ENCODE measurements at places on chromosomes 11 and 22.

- peak; percentile 36 for DNase-seq
These were observed 142.9 kb downstream of the CRYBB2 start for GRCh38 chr22:25362215-25362882.

- no peak for DNase-seq
These were observed 7.7 kb upstream of the PACS1 start for GRCh38 chr11:66062408-66062807.

DNA sequence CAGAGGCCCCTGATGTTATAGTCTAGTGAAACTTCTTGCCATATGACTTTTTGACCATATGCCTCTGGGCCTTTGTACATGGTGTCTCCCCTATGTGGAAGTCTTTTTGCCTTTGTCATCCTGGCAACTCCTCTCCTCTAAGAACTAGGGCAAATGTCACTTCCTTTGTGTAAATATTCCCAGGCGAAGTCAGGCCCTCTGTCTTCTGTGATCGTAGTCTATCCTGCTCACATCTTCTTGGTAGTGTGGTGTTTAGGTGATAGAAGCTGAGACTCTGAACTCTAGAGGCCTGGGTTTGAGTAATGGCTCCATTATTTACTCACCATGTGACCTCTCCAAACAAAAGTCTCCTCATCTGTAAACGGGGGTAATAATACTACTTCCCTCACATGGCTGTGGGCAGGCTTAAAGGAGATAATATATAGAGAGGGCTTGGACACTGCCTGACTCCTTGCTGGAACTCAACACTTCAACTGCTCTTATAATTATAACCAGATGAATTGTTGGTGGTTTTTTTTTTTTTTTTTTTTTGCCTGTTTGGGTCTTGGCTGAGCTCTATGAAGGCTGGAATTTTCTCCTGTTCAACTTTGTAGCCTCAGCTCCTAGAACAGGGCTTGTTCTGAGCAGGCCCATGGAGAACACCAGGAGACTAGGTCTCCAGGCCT, 43.8 kb downstream of the INSC start:
- DNase-seq = no peak

GRCh38 chr11:44952500-44953260, 2.0 kb upstream of the TP53I11 start:
- DNase-seq = no peak

GRCh38 chr11:30800904-30801303, 214.8 kb upstream of the MPPED2 start:
- no peak for DNase-seq

GRCh38 chr22:49052023-49052538, 775.6 kb downstream of the BRD1 start:
- DNase-seq = no peak

GRCh38 chr22:38353142-38353629, 36.0 kb upstream of the CSNK1E start:
- peak; percentile 35 for DNase-seq

DNA sequence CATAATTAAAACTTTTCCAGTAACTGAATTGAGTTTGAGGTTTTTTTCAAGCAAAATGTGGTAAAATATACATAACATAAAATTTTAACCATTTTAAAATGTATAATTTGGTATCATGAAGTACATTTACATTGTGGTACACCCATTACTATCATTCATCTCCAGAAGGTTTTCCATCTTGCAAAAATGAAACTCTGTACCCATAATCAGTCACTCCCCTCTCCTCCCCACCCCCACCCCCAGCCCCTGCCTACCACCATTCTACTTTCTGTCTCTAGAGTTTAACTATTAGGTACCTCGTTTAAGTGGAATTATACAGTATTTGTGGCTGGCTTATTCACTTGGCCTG, 63.7 kb downstream of the MICAL2 start:
- no peak for DNase-seq

DNA sequence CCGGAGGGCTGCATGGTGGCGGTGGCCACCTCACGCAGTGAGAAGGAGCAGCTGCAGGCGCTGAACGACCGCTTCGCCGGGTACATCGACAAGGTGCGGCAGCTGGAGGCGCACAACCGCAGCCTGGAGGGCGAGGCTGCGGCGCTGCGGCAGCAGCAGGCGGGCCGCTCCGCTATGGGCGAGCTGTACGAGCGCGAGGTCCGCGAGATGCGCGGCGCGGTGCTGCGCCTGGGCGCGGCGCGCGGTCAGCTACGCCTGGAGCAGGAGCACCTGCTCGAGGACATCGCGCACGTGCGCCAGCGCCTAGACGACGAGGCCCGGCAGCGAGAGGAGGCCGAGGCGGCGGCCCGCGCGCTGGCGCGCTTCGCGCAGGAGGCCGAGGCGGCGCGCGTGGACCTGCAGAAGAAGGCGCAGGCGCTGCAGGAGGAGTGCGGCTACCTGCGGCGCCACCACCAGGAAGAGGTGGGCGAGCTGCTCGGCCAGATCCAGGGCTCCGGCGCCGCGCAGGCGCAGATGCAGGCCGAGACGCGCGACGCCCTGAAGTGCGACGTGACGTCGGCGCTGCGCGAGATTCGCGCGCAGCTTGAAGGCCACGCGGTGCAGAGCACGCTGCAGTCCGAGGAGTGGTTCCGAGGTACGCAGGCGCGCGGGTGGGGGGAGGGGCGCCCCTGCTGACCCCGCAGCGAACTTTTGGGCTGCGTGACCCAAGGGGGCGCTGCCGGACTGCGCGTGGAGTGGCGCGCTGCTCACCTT, 670 bp downstream of the NEFH start:
- peak; percentile 9 for DNase-seq

DNA sequence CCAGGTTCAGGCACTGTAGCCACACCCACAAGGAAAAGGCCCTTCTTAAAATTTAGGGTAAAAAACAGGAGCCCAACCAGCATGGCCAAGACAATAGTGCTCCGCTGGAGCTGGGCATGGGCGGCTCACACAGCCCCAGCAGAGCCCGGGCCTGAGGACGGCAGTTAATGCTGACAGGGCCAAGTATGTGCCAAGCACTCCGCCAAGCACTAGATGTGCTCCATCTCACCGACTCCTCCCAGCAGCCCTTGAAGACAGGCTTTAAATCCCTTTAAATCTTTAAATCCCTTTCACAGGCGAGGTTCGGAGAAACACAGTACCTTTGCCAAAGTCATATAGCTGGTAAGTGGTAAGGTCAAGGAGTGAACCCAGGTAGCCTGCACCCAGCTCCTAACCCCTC, 4.8 kb downstream of the ARFGAP2 start:
- no peak for DNase-seq

DNA sequence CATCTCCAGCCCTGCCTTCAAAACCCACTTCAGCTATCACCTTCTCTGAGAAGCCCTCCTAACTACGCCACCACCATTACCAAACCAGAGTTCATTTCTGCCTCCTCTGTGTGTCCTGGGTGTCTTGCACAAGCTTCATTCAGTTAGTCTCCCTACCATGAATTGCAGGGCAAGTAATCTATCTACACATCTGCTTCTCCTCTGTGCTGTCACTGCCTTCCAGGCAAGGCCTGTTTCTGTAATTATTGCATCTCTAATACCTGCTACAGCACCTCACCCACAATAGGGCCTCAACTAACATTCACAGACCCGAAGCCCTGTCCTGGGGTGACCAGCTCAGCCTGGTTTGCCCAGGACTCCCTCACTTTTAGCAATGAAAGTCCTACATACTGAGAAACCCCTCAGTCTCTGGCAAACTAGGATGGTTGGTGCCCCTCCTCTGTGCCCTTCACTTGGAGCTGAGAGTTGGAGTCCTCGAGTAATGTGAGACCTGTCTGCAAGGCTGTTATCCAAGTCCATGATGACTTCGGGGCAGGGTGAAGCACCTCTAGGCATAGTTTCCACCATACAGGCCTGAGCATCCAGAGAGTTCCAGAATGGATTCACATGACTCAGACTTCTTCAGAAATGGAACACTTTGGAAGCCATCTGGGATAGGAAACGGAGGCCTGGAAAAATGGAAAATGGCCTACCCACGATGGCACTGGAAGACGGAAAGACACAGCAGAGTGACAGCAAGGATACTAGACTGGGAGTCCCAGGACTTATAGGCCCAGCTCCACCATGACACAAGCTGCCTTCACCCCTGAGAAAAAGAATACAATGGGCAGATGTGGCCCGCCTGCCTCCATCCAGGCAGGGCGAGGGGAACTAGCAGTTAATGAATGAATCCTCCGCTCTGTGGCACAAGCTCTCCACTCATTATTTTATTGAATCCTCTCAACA, 269.3 kb downstream of the BUD13 start:
- no peak for DNase-seq

DNA sequence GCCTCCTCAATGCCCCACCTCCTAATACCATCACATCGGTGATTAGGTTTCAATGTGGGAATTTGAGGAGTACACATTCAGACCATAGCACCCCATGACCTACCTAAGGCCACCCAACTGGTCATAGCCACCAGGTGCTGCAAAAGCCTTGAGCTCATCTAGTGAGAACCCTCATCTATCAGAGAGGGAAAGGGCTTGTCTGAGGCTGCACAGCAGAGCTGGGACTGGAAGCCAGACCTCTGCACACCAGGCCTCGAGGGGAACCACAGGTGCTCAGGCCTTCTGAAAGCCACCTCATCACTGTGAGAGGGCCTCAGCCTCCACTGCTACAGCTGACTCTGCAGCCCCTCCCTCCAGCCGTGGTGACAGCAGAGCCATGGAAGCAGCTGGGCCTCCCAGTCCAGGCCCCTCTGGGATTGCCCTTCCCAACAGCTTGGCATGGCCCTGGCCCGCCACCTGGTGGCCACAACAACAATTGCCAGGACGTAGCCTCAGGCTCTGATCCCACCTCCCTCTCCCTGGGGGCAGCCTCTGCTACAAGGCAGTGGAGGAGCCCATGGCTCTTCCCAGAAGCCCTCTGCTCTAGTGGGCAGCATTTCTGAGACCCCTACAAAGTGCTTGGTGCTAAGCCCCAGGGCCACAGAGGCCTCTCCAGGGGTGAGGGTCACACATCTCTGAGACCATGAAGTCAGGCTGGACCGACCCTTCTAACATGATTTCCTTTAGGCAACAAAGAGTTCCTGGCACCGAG, 41.0 kb upstream of the PRDM11 start:
- peak; percentile 86 for DNase-seq

DNA sequence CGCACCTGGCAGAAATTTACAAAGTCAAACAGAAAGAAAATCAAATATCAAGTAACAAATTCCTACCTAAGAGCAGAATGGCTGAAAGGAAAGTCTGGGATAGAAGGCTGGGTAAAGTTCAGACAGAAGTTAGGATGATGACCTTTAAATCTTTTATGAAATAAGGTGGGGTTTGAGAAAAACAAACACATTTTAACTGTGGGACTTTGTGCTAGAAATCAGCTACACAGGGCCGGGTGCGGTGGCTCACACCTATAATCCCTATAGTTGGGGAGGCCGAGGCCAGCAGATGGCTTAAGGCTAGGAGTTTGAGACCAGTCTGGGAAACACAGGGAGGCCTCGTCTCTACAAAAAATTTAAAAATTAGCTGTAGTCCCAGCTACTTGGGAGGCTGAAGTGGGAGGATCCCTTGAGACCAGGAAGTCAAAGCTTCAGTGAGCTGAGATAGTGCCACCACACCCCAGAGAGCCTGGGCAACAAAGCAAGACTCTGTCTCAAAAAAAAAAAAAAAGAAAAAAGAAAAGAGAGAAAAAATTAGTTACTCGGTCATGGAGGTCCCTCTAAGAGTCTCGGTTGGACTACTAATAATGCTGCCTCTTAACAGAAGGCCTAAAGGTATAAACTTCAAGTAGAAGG, 119.7 kb upstream of the BID start:
- no peak for DNase-seq

DNA sequence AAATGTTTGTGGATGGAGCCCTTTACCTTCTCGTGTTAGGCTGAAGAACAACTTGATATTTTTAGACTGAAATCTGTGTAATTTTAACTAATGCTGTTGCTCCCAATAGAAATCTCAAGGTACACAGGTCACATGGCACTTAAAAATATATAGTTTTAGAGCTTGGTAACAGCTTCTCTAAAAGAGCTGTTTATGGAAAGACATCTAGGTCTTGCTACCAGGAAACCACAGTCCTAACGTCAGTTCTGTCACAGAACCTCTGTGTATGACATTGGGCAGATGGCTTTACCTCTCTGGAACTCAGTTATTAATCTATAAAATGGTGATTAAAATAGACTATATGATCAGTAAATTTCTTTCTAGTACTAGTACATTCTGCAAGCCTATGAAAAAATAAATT, 35.4 kb downstream of the PAK1 start:
- DNase-seq = no peak

GRCh38 chr11:116530705-116531104, 242.1 kb downstream of the BUD13 start:
- no peak for DNase-seq

- no peak for DNase-seq
These were observed 239.7 kb upstream of the API5 start for GRCh38 chr11:43072096-43072495.

GRCh38 chr11:126410649-126411048, 55.2 kb downstream of the ST3GAL4 start:
- DNase-seq = no peak

- DNase-seq = no peak
These were observed 268.6 kb upstream of the CHORDC1 start for GRCh38 chr11:90491466-90491865.

DNA sequence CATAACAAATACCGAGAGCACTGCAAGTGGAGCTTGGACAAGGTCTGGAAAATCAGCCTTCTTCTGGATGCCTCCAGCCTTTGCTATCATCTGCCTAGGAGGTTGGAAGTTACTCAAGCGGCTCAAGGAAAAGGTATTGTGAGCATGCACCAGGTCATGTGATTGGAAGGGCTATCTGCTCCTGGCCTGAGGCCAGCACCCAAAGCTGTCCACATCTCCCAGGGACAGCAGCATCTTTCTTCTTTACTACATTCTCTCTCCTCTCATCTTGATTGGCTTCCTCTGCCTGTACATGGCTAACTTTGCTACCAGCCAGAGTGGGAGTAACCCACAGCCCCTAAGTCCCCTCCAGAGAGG, 44.2 kb upstream of the AMPD3 start:
- no peak for DNase-seq

DNA sequence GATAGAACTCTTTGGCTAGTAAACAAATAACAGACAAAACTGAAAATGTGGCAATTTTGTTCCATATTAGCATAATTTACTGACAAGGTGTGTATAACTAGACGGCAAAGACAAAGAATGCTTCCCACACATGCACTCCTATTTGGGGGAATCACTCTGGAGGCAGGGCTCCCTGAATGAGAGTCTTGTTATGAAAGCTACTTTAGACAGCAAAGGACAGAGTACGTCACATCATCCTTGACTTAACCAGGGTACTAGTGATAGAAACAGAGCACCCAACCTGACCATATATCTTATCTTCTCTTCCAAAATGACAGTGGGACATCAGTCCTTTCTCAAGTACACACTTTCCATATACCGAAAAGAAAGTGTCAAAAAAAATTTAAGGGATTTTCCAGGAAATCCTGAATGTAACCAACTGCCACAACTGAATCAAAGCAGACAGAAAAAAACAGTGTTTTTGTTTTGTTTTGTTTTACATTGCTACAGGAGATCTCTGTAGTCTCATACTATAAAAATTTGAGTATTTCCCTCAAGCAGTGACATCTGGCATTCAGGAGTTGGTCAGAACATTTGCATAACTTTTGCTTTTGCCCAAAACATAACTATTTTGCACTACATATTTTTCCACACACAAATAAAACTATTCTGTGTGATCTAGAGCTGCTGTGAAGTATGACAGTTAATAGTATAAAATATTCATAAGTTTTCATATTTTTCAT, 98.9 kb downstream of the ARHGAP20 start:
- no peak for DNase-seq

GRCh38 chr11:85582111-85582510, 45.0 kb downstream of the DLG2 start:
- no peak for DNase-seq

- no peak for DNase-seq
These were observed 34.7 kb upstream of the CLNS1A start for GRCh38 chr11:77672264-77672663.

- no peak for DNase-seq
These were observed 525.1 kb upstream of the CNTN5 start for GRCh38 chr11:98495601-98496000.

- no peak for DNase-seq
These were observed 75.2 kb downstream of the DHCR7 start for GRCh38 chr11:71372693-71373657.

Data from NCI-H1417 (cell line).